Stimulated activated CD8-positive, alpha-beta memory T cell treated with anti-CD3 and anti-CD28 coated beads, Interleukin-15, amount 100 ng/mL, for 1 hour (primary cell): ENCODE measurements at places on chromosomes 5 and 9.

- no peak for DNase-seq
Observed at GRCh38 chr9:98280574-98280973, 25.1 kb upstream of the TBC1D2 start.

DNA sequence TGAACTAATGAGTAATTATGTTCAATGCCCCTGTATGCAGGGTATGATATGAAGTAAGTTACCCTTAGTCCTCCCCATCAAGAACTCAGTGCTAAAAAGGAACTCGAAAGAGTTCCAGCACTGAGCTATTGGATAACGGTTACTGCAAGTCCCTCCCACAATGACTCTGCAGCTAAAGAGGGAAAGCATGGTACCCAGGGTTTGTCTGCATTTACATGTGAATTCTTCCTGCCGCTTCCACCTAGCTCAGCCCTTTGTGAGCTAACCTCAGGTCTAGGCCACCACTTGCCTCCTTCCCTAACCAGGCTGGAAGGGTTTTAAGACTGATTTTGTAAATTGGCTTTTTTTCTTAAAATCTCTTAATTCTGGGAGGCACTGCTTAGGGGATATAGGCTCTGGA, 376.8 kb downstream of the EBF1 start:
- no peak for DNase-seq

DNA sequence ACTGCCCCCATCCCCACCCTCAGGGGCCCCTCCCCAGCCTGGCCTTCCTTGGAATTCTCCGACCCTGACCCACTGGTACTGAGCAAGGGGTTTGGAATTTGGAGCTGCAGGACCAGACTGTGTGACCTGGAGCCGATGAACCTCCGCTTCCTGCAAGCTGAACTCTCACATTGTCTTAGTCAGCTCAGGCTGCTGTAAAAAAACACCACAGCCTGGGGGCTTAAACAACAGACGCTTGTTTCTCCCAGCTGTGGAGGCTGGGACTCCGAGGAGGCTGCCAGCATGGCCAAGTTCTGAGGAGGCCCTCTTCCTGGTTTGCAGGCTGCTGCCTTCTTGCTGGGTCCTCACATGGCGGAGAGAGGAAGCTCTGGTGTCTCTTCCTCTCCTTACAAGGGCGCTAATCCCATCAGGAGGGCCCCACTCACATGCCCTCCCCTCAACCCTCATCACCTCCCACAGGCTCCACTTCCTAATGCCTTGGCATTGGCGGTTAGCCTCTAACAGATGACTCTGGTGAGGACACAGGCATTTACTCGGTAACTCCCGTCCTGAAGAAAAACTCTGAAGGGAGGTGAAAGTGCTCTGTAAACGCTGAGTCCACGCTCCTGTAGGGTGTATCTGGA, 42.4 kb downstream of the C5orf15 start:
- DNase-seq, result no peak

DNA sequence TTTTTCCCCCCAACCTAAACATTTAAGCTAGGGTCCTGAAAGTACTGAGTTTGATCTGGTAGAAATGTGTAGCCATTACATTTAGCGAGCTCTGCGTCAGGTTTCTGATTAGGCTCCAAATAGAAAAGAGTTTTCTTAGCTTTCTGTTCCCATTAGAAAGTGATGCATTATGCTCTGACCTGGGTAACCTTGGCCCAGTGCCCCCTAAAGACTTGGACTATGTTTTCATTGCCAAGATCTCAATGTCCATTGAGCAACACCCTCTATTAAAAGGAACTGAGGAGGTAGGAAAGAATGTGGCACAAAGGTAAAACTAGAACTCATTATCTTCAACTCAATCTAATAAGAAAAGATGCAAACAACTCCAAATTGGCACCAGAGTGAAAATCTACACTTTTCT, 358.9 kb upstream of the PCSK5 start:
- no peak for DNase-seq

DNA sequence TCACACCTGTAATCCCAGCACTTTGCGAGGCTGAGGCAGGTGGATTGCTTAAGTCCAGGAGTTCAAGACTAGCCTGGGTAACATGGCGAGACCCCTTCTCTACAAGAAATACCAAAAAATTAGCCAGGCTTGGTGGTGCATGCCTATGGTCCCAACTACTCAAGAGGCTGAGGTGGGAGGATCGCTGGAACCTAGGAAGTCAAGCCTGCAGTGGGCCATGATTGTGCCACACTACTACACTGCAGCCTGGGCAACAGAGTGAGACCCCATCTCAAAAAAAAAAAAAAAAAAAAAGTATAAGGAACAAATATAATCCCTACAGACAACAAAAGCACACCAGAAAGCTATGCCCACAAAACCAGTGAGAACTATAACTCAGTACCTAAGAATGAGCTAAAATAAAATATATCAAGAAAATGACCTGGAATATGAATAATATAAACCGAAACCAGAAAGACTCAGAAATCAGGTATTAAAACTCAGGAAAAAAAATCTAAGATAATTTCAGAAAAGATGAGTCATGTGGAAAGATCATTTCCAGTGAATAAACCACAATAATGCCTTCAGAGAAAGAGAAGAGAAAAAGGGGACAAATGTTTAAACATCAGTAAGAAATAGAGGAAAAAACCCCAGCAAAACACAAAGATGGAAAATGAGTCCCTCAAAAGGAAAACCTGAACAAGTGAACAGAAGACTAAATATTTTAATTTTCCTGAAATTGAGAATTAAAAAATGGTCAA, 57.4 kb downstream of the GOLPH3 start:
- no peak for DNase-seq

DNA sequence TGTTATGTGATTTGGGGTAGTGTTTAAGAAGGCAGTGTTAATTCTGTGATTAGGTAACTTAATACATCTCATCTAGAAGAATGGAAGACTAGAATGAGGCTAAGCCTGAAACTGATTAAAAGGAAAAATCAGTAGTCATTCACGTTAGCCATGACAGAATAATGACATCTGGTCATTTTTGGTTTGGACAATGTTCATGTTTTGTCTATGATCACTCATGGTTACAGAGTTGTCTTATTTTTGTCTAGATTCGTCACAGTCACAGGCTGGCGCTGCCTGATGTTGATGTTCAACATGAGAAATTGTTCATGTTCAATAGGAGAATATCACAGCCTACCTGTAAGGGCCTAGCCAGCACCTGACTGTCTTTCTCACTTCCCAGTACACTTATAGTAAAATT, 9.5 kb upstream of the DOCK2 start:
- no peak for DNase-seq

GRCh38 chr5:79702606-79703380, 13.2 kb downstream of the CMYA5 start:
- DNase-seq, result no peak

DNA sequence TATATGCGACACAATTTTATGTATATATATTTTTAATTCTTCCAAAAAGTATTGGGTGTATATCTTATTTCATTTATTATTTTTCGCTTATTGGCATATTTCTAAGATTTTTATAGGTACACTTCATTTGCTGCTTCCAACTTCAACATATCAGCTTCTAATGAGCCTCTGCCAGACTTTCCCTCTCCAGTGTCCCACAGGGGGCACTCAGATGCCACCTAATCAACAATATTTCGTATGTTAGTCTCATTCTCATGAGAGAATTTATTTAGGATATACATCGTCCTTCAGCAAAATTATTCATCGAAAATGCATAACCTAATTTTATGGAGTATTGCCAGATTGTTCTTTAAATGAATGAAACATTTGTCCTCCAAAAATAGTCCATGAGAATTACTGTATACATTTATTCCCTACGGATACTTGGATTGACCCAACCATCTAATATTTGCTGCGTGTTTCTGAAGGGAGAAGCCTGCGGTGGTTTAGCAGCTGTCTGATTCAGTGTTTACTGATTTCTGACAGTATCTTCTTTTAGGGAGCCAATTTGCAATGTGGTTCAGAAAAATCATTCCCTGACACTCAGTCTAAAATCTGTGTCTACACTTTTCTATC, 100.6 kb upstream of the SELENOP start:
- DNase-seq, result peak; percentile 38

GRCh38 chr5:126449751-126450271, 26.6 kb downstream of the GRAMD2B start:
- DNase-seq, result no peak

DNA sequence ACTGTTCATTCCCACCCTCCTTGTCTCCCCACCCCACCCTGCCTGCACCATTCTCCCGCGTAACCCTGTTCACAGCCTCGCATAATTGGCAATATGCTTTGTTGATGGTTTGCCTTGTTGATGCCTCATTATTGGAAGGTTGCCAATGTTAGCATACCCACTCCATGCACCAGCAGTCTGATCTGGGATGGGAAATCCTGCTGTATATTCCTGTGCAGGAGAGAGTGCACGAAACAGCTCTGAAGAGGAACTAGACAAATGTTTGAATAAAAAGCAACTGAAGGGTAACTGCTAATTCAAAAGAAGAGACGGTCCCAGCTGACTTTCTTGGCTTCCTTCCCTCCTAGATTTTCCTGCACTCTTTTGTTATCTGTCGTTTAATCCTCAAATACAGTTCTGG, 271.7 kb upstream of the TLE4 start:
- DNase-seq, result no peak

- DNase-seq, result no peak
Observed at GRCh38 chr5:31047007-31047406, 146.5 kb upstream of the CDH6 start.

DNA sequence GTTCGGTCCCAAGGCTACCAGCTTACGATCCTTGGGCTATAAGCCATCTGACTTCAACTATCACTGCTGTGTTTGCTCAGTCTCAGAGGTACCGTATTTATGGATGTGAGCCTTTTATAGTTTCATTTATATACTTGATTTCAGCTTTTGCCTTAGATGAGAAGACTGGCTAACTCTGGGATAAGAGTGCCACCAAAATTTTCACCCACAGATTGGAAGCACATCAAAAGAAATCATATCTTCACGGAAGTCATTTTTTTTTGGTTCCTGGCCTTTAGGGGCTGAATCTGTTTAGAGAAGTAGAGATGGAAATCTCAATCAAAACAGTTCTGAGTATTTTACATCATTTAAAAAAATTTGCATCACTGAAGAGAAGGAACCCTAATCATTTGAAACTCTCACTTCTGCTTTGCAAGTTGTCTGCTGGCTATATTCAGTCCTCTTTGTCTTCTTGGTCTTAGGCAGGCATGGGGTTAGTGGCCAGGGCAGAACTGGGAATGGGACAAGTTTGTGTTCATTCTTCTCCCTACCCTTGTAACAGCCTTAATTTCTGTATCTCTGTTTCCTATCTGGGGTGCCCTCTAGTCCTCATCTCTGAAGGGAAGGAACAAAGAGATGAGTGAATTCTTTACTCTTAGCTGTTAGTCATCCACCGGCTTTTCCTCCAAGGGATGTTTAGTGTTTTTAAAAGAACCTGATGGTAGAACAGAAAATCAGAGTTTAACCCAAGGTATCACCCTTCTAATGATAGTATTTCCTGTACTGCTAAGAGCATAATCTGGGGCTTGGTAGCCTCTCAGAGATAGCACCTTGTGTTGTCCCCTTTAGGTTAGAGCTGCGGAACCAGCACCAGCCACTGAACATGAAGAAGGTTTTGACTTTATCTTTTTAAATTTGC, 14.1 kb upstream of the TNFAIP8 start:
- no peak for DNase-seq

- DNase-seq, result no peak
Observed at GRCh38 chr5:163384669-163385068, 52.7 kb upstream of the CCNG1 start.

- DNase-seq, result no peak
Observed at GRCh38 chr5:139138809-139139208, 59.4 kb downstream of the SIL1 start.

DNA sequence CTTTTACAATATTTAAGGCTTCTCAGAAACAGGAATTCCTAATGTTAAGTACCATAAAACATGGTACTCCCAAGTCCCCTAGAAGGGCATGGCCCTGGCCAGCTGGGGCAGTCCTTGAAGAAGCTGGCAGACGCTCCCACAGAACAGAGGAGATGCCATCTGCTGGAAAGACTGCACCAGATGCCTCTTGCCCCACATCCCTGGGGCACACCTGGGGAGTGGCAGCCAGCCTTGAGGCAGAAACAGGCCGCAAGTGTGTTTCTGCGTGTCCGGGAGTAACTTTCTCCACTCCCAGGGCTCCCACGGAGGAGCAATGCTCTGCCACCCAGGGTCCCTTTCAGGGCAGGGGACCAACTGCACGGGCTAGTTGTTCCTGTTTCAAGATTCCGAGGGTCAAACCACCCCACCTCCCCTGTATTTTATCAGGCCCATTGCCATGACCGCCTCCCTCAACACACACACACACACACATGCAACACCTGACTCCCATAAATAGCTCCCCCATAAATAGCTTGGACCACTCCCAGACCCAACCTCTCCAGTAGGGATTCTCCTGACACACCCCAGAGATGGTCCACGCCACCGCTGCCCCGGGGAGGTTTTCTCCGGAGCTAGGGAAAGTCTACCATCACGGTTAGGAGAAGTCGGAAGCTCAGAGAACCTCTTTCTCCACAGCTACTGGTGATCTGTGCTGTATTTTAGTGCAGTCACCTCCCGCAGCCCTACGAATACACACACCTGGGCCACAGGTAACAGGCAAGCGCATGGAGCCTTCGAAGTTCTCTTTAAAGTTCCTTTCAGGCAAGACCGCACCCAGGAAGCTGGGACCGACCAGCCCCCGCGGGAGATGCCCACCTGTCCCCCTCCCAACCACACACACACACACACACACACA, 1.5 kb downstream of the SPOCK1 start:
- DNase-seq, result no peak

- no peak for DNase-seq
Observed at GRCh38 chr9:17191082-17191481, 56.2 kb downstream of the CNTLN start.

GRCh38 chr9:125631391-125632085, 75.5 kb downstream of the MAPKAP1 start:
- DNase-seq, result no peak

DNA sequence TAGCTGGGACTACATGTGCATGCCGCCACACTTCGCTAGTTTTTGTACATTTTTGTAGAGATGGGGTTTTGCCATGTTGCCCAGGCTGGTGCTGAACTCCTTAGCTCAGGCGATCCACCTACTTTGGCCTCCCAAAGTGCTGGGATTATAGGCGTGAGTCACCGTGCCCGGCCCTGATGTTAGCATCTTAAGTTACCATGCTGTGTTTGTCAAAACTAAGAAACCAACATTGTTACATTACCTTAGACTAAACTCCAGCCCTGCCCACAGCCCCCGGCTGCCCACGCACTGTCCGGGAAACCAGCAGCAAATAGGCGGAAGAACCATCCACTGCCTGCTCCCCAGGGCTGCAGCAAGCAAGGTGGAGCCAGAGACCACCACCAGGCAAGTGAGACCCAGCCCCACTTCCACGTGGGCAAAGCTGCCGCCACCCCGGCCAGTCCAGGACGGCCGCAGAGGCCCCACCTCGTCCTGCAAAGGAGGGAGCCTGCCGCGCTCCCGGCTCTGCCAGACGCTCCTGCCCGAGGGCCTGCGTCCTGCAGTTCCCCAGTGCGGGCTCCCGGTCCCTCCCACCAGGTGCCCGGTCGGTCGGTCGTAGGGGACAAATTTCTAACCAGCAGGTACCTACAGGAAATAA, 35.7 kb upstream of the TXN start:
- no peak for DNase-seq

DNA sequence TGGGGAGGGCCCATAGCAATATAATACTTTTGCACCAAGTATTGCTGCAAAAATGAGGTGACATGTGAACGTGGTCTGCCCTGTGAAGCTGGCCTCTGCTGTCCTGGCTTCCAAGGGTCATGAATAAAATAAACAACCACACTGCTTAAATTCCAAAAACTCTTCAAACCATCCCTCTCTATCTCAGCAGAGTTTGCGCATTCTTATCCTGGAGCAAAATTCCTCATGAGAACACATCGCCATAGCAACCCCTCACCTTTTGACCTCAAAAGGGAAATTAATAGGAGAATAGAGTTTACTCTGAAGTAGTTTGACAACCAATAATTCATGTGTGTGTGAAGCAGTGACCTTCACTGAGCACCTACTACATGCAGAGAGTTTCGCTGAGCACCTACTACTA, 342.9 kb downstream of the SPOCK1 start:
- DNase-seq, result no peak
